ENCODE measurements at places on chromosomes 13 and 19.

- no peak for DNase-seq
Measured at GRCh38 chr13:75220861-75221260, 261.1 kb downstream of the TBC1D4 start.

DNA sequence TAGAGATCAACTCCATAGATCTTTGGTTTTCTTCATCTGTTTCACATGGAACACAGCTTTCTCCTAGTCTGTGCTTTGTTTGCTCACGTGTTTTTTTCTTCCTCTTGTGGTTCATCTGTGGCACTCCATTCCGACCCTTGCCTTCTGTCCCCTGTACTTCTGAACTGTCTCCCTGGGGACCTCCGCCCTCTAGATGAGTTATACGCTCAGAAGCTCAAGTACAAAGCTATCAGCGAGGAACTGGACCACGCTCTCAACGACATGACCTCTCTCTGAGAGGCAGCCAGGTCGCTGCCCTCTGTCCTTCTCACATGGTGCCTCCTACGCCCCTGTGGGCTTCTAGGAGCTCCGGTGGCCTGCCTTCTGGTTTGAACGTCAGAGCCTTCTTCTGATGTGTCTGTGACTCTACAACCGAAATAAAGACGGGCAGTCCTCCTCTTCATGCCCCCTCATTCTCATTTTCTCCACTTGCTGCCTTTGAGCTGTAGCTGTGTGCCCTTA lies 16.6 kb upstream of the RAB8A start:
- DNase-seq = no peak

GRCh38 chr19:50331221-50331993 lies 2.2 kb upstream of the KCNC3 start:
- no peak for DNase-seq

GRCh38 chr13:92172191-92172590 lies 773.8 kb downstream of the GPC5 start:
- no peak for DNase-seq

DNA sequence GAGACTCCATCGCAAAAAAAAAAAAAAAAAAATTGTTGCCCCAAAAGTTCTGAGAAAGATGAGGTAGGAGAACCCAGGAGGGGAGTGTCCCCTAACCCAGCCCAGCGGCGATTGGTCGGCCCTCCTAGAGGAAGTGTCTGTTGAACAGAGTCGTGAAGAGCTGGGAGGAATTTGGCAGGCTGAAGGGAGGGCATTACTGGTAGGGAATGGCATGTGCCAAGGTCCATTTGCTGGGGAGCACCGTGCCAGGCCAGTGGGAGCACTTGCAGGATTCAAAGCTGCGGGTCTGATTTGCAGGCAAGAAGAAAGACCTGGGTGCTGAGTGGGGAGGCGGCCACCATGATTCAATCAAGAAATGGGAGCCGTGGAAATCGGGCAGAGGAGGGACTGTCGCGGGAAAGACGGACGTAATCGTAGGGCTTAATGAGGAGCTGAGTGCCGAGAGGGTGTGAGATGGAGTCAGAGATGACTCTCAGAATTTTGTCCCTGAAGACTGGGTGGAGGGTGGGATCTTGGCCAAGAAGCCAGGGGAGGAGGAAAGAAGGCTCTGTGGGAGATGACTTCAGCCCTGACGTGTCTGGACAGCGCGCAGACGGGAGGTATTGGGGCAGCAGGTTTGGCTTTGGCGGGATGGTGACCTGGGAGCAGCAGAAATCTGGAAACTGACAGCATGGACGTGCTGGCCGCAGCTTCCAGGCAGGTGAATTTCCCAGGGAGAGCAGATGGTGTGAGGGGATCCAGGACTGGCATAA lies 15.4 kb downstream of the CERS4 start:
- DNase-seq = no peak

Data from stimulated activated CD4-positive, alpha-beta T cell treated with anti-CD3 and anti-CD28 coated beads, Interleukin-2, amount 100 ng/mL, for 24 hours (primary cell).